ENCODE measurements at places on chromosomes 6 and 20.

- DNase-seq, result no peak
These were observed 25.5 kb downstream of the EYA2 start for GRCh38 chr20:46920114-46920513.

- DNase-seq, result no peak
These were observed 41.9 kb upstream of the PRSS16 start for GRCh38 chr6:27205375-27206278.

GRCh38 chr6:24391756-24392405 lies 10.9 kb upstream of the MRS2 start:
- no peak for DNase-seq

- DNase-seq, result no peak
These were observed 27.8 kb downstream of the ASIP start for GRCh38 chr20:34268851-34269636.

Data from NCI-H345 (cell line).